T1000 (cell line): ENCODE measurements at places on chromosomes 1 and 21.
A peak's percentile ranks its signal among the peaks of the same experiment; 100 is the strongest.

- DNase-seq = no peak
Measured at GRCh38 chr1:224911217-224911616, 18.3 kb upstream of the DNAH14 start.

- no peak for DNase-seq
Measured at GRCh38 chr1:116962987-116963639, 38.4 kb upstream of the CD101 start.

- DNase-seq = no peak
Measured at GRCh38 chr1:63922848-63923247, 149.0 kb downstream of the ROR1 start.

- no peak for DNase-seq
Measured at GRCh38 chr1:220484135-220484534, 43.8 kb upstream of the MARK1 start.

DNA sequence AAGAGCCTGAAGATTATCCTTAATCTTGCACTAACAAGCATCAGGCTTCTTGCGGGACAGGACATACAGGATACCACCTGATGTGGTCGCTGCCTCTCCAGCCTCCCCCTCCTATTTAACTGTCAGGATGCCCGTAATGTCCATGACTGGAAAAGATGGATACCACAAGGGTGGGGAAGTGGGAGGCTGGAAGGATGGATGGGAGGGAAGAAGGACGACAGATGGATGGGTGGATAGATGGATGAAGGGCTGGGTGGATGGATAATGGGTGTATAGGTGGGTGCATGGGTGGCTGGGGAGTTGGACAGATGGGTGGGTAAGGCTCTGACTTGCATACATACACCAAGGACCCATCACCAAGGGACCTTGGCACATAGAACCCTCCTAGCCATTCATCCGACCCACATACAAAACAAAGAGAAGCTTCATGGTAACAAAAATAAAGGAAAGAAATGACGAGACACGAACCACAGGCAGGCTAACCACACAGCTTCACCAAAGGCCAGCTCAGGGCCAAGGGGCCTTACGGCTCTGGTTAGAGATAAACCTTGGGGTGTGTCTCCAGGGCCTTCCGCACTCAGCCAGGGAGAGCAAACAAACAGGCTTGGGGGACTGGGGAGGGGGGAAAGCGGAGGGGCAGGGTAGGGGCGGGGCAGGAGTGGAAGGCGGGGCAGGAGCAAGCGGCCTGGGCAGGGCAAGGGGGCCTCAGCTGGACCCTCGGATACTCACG lies 50.5 kb downstream of the HSPG2 start:
- no peak for DNase-seq

DNA sequence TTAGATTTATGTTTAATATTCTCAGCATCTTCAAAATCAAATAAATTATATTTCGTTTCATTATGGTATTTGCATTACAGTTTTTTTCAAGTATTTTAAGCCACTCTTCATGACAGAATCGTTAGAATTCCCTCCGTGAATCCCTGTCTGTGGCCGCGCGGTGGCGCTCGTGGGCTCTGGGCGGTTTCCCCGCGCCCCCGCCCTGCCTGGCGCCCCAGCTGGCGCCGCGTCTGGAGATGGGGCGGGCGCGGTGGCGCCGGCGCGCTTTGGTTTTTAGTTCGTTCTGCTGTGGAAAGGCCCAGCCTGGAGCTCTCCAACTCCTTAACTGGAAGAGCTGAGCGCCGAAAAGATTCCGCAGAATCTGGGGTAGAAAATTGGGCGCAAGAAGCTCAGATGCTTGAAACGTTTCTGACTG lies 25.7 kb downstream of the PRMT2 start:
- DNase-seq = no peak

DNA sequence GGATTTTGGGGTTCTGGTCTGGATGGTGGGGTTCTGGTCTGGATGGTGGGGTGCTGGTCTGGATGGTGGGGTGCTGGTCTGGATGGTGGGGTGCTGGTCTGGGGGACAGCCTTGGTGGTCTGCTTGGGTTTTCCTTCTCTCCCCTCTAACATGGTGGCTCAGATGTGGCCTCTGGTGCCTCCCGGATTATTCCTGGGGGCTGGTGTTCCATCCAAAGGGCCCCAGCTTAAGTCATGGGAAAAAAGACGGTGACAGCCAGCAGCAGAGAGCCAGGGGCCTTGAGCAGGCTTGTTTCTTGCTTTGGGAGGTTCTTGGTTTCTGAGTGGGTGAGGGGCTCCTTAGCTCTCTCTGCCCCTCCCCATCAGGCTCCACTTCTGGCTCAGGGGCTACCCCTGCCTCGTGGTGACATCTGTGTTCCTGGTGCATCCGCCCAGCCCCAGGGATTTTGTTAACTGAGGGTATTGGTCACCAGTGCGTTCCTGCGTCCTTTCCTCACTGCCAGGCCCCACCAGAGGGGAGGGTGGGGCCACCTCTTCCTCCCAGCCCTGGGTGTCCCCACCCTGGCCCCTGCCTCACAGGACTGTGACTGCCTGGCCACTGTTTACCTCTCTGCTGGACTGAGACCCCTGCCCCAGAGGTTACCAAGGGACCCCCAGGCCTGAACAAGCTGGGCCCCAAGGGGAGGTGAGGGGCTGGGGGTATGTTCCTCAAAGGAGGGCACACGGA lies 43.2 kb upstream of the ACTRT2 start:
- DNase-seq = no peak

DNA sequence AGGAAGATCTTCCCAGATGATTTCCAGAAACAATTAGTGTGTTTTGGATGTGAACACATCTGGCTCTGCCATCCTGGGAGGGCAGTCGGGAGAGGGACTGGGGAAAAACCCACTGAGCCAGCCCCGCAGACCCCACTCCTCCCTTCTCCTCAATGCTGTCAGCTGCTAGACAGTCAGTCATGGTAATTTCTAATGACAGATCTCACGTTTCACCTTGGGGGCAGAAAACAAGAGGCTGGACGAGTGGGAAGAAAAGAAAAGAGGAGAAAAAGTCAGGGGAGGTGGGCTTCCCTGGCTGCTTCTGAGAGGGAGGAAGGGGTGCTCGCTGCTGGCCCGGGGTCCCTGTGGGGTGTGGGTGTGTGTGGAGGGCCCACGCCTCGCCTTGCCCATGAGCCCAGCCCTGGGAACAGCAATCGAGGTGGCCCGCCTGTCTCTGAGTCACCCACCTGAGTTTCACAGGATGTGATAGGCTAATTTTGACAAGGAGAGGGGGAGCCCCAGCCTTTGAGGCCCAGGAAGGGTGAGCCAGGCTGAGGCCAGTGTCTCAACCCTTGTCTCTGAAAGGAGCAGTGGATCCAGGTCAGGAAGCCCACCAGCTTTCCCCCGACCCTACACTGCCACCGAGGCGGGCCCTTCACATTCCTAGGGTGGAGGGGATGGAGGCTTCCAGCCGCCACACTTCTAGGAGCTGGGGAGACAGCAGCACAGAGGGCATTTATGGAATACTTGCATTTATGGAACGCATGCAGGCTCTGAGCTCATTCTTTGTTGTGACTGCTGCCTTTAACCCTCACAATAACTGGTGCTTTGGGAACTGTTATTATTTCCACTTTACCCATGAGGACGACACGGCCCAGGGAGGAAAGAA lies 49.1 kb upstream of the IFNLR1 start:
- DNase-seq = no peak

DNA sequence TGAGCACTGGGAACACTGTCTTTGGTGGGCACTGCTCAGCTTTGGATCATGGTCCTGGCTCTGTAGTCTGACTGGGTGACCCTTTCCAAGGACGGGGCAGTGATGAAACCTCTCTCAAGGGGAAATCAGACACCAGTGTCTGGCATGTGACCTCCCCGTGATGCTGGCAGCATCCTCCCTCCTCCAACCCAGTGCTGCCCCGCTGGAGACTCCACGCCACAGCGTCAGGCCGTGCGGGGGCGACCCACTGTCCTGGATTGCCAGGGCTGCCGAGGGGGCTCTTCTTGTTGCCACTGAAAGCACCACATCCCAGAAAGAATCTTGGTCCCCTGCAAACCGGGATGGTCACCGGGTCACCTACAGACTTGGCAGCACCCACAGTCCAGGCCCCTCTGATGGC lies 146.4 kb upstream of the ARHGEF16 start:
- no peak for DNase-seq

GRCh38 chr1:230274254-230274653 lies 151.9 kb downstream of the PGBD5 start:
- no peak for DNase-seq

GRCh38 chr21:44667612-44668011 lies 885 bp upstream of the KRTAP12-2 start:
- DNase-seq = no peak

DNA sequence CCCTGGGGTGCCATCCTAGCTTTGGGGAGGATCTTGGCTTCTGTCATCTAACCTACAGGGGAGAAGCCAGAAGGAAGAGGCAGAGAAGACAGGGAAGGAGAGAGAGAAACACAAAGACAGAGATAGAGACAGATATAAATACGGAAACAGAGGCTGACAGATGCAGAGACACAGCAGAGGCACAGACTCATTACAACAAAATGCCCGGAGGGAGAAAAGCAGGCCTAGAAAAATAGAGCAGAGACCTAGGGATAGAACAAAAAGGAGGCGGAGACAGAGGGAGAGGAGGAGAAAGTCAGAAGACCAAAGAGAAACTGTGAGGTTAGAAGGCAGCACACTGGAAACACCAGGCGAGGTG lies 1.9 kb downstream of the PEAR1 start:
- no peak for DNase-seq

DNA sequence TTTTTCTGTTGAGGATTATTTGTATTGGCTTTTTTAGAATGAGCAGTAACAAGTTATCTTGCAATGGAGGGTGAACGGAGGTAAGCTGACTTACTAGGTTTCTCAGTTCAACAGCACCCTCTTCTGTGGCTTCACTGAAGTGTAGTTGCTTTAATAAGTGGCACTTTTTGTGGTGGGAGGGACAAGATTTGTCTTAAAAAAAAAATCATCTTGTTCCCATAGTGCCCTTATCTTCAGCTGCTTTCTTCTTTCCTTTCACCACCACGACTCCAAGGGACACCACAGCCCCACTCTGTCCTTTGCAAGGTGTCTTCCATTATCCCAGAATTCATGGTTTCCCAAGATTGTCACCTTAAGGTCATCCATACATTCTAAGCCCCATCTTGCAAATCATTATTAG lies 92.9 kb downstream of the PIGK start:
- no peak for DNase-seq

GRCh38 chr1:205449750-205450443 lies 5.9 kb downstream of the BLACAT1 start:
- DNase-seq = no peak

DNA sequence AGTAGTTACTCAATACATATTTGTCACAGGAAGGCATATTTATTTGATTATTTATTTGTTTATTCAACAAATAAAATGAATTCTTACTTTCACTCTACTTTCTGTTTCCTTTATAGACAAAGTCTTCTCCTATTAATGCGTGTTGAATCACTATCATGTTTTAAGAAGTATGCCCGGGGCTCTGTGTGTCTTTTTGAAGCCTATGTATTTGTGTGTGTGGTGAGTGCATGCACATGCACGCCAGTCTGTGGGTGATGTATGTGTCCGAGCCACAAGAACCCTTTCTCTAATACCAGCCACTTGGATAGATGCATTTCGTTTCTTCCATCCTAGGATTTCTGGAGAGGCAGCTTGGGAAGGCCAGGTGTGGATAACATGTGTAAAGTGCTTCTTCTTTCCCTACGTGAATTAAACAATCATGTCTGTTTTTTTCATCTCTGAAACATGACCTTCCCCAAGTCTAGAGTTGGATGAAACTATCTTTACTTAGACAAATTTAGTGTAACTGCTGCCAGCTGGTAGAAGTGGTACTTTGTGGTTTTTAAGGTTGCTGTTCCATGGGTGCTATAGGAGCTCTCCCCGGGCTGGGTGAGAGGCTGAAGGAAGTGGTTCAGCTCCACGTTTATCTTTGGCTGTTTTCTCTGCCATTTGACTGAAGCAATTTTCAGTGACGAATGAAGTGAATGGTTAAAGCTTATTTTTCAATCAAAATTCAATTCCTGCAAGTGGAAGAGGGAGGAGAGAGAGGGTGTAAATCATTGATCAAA lies 46.8 kb upstream of the PPM1J start:
- DNase-seq = no peak

DNA sequence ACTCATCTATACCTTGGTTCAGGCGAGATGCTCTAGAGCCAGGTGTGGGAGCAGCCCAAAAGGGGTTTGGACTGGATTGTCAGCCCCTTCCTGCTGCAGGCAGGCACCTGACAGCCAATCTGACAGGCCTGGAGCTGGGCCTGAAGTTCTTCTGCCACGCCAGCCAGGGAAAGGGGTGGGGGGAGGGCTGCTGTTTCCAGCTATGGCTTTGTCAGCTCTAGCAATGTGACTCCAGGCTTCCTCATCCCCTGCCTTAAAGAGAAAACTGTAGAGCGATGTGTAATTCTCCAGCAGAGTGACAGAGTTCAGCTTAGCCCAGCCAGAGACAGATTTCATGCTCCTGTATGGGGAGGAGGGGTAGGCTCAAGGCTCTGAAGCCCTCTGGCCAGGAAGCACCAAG lies 30.3 kb downstream of the WNT4 start:
- DNase-seq = no peak

DNA sequence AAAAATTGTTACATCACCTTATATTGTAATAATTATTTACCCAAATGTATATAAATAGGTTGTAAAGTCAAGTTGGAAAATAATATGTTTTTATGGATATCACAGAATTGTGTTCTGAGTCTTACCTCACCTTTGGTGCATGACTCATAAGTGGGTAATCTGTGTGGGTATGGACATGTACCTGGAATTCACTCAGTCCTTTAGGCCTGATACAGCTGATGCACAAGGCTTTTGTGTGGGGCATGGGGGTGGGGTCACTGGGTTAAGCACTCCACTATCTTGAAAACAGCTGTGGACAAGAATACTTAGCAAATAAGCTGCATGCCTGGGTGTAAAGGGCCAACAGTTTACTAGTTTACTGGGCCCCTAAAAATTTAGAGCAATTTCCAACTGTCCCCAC lies 34.4 kb downstream of the INKA2 start:
- DNase-seq = no peak

DNA sequence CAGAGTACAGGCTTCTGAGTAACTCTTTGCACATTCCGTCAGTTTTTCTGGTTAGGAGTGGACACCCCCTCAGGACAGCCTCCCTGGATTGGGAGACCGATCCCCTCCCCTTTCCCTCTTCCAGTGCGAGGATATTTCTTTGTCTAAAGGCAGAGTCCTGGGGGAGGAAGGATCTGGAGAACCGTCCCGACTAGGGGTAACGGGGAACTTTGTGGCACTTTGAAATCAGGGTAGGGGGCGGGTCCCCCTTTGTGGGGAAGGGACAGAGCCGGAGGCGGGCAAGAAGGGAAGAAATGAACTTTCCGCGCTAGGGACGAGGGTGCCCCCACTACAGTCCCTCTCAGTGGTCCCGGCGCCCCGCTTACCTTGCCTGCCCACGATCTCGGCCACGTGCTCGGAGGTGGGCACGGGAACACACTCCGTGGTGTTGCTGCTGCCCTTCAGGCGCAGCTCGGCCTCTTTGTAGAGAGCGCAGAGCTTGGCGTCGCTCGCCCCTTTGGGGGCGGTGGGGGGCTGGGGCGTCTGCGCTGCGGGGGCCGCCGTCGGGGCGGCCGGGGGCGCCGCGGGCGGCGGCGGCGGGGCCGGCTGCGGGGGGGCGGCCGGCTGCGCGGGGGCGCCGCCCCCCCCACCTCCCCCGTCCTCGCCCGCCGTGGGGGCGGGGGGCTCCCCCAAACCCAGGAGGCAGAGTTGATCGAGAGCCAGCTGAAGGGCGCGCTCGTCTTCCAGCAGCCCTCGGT lies 917 bp downstream of the MEX3A start:
- peak; percentile 6 for DNase-seq
